IPS DF 19.7 (cell line): ENCODE measurements at places on chromosomes 16 and 17.
A peak's percentile ranks its signal among the peaks of the same experiment; 100 is the strongest.

DNA sequence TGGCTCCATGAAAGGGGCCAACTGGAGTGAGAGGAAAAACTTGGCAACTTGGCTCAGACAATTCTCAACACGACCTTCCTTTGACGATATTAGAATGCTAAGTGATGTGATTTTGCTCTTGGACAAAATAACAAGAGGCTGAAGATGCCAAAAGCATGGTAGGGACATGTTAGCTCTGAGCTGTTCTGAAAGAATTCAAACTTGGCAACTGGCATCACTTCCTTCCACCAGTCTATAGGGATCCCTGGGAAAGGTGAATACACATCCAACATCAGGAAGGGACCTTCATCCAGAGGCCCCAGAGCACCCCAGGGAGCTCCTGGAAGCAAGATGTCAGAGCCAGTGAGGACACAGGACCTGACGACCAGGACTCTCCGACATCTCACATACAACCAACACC is 4.3 kb downstream of the KRT37 start:
- no peak for DNase-seq

DNA sequence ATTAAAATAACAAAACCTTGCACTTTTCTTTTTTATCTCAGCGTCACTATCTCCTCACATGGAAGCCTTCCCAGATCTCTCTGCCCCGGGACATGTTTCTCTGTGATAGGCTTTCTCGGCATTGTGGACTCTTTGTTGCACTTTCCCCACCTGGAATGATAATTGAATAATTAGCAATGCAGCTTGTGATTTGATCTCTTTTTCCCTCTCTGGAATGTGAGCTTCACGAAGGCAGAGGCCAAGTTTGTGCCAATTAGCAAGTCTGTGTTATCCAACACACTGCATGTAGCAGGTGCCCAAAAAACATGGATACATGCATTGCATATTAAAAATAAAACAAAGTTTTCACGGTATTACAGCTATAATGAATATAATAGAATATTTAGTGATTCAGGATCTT is 431.2 kb downstream of the HAPSTR1 start:
- DNase-seq = no peak

- no peak for DNase-seq
These were observed 1340.3 kb upstream of the GOT2 start for GRCh38 chr16:60074378-60074777.

DNA sequence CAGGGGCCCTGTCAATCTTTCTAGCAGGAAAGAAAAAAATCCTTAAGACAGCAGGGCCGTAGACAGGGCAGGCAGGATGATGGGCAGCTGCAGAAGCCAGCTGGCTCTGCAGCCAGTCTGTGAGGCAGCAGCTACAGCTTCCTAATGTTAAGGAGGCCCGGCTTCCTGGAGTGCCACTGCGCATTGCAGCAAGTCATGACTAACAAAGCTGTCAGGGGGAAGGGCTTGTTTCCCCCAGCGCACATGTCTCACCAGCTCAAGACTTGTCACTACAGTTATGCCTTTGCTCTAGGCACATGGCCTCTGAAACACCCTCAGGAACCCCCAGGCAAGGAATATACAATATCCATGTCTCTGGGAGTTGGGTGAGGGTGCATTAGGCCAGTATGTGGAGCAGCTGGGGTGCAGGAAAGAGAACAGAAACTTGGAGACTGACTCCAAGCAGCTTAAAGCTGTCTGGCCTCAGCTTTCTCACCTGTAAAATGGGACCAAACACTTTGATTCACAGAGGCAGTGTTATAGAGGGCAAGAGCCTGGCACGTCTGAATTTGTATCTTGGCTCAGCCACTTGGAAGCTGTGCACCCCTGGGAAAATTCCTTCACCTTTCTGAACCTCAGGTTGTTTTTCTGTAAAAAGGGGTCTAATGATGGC is 220.0 kb downstream of the HAPSTR1 start:
- DNase-seq = peak; percentile 17

DNA sequence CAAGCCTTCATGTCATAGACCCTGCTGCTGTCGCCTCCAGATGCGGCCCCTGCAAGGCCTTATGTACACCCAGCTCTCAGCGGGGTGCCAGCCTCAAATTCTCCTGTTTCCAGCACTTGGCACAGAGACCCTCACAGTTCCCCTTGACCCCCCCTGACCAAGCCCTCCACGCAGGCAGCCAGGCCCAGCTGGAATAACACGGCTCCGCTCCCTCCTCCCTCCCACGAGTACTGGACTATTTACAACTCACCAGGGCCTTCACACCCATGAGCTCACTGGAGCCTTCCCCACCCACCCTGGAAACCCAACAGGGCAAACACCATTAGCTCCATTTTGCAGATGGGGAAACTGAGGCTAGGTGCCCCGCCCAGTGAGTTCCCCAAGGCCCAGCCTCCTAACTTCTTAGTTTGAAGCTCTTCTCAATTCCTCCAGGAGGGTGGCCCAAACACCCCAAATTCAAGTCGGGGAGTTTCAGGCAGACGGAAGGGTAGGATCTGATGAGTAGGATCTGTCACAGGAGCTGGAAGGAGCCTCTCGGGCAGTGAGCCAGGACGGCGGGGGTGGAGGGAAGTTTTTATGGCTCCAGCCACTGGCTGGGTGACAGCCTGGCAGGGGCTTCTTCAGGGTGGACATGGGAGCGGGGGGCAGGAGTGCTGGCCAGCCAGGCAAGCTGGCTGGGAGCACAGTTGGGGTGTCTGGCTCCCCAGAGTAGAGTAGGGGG is 17.5 kb upstream of the DLX4 start:
- no peak for DNase-seq

DNA sequence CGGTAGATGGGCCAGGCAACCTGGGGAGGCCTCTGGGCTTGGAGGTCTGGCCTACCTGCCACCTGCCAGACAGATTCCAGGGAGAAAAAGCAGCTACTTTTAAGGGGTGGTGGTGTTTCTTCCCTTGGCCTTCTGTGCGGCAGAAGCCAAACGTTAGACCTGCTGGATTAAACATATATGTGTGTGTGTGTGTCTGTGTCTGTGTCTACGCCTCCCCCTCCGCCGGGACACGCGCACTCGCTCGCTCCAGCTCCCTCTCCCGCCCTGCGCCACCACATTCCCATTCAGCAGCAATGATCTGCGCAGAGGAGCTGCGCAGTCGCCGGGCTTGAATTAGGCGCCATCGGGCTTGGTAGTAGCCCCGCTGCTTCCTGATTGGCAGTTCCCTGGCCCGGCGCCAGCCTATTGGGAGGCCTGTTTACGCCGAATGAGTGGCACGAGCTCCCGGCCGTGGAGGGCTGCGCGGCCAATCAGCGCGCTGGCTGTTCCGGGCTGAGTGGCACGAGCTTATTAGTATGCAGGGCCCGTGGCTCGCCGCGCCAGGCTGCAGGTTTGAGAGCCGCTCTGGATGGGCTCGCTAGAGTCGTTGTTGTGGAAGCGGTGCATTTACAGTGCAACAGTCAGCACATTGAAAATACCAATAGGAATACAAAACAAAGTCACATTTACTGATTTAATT is at the start of gene BAHCC1:
Gene BAHCC1, plus strand, starts transcription at position 537 of the 679 bp plus-strand sequence. CDS start 4,283 bp downstream, outside the sequence.
- peak; percentile 97 for DNase-seq

- DNase-seq = no peak
These were observed at the start of gene PRRT2 for GRCh38 chr16:29811896-29812665. PRRT2 (plus strand) TSS chr16:29812193; CDS start chr16:29813055, 862 bp downstream.

DNA sequence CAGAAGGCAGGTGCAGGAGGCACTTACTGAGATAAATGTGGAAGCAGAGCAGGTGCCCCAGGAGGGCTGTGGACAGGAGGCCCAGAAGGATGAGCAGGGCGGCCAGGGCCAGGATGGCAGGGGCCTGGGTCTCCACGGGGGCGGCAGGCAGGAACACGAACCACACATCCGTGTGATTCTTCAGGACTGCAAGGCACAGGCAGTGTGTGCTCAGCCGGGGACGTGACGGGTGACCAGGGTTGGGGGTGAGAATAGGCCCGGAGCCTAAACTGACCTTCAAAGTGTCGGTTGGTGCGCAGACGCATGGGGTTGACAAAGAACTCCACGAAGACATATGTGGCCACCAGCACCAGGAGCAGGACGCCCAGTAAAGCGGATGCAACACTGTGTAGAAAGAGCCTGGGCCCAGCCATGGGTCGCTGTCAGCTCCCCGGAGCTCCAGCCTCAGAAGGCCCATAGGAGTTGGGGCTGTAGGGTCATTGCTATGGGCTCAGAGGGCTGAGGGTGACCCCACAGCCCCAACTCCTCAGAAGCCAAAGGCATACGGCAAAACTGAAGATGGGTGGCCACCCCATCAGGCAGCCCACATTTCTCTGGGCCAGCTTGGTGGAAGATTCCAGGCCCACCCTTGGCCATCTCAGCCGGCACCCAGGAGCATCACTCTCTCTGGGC is 5.4 kb upstream of the TPPP3 start:
- no peak for DNase-seq

DNA sequence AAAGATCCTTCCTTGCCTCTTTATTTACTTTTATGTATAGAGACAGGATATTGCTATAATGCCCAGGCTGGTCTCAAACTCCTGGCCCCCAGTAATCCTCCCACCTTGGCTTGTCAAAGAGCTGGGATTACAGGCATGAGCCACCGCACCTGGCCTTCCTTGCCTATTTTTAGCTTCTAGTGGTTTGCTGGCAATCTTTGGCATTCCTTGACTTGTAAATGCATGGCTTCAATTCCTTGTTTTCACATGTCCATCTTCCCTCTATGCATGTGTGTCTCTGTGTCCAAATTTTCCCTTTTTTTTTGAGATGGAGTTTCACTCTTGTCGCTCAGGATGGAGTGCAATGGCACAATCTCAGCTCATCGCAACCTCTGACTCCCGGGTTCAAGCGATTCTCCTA is 22.5 kb downstream of the HEXIM2 start:
- no peak for DNase-seq

DNA sequence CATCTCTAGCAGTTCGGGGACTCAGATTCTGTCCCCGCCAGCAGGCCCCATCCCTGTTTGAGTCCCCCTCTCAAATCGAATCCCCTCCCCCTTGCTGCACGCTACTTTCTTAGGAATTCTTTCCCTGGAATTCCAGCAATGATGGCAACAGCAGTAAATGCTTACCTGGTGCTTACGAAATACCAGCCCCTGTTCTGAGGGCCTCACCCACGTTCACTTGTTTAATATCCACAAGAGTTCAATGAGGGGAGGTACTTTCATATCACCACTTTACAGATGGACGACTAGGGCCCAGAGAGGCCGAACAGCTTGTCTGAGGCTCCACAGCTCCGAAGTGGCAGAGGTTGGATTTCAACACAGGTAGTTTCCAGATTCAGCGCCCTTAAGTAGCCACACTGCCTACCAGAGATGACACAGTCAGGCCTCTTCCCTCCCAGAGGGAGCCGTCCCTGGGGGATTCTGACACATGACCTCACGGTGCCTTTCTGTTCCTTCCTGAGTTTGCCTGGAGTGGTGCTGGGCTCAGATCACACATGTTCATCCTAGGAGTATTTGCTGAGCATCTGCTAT is 120.7 kb upstream of the GSE1 start:
- no peak for DNase-seq

DNA sequence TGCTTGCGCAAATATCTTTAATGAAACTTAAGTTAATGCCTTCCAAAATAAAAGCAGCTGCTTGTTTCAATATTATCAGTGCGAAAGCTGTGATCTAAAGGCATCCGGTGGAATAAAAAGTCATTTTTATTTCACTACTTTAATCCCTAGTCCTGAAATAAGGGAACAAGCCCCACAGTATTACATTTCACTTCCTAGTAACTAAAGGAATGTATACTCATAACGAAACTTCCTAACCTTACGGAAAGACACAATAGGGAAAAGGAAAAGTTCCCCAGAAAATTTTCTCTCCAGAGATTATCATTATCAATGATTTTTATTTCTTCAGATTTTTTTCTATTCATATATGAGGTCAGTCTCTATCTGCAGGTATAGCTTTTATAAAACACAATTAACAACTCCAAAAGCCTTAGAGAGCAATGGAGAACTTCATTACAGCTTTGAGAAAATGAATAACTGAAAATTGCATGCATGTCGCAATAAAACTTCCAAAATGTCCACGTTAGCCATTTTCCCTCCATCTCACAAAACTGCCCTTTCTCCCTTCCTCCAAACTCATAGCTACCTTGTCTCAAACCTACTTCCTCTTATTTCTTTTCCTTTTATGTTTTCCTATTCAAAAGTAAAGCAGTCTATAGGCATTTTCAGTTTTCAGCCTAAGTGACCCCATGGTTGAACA is 154.3 kb upstream of the MED13 start:
- no peak for DNase-seq

GRCh38 chr17:50918071-50918932 is 52.1 kb upstream of the TOB1 start:
- DNase-seq = no peak

- DNase-seq = no peak
These were observed 341 bp downstream of the PCYT2 start for GRCh38 chr17:81910840-81911276.

DNA sequence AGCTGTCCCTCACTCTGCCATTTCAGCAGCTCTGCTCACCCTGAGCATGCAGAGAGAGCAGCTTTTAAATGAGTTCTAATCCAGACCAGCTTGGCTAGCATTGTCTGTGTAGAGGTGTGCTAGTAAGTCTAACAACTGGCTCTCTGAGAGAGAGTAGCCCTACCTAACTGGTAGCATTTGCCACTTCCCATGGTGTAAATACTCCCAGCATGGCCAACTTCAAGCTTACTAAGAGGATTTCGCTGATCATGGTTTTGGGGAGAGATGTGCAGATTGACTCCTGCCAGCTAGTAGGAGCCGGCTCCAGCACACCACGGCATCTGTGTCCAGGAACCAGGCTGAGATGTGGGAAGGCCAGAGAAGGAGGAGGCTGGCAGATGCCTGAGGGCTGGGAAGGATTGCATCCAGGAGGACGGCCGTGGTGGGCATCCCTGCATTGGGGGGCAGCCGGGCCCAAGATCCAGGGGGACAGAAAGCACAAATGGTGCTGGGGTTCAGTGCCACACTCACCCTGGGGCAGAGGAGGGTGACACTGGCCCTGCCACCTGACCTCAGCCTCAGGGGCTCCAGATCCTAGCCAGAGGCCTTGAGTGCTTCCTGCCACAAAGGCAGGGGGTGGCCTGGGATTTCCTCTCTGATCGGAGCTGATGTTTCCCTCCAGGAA is 394.9 kb upstream of the TNRC6C start:
- no peak for DNase-seq

DNA sequence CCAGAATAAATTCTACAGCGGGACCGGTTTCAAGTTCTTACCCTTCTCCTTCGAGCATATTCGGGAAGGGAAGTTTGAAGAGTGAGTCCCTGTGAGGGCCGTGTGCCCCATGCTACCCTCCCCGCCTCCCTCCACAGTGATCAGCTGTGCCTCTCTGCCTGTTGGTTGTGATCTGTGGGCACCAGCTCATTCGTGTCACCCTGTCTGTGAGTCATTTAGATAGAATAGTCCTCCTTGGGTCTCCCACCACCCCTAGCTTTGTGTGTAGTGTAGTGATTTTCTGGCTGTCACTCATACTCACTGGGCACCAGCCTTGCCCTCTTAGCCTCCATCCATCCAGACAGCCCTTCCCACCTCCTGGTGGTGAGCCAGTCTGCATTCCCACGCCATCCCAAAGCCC is 15.0 kb upstream of the NAGLU start:
- DNase-seq = no peak

- no peak for DNase-seq
These were observed 12.7 kb downstream of the DNAAF8 start for GRCh38 chr16:4746991-4747574.

DNA sequence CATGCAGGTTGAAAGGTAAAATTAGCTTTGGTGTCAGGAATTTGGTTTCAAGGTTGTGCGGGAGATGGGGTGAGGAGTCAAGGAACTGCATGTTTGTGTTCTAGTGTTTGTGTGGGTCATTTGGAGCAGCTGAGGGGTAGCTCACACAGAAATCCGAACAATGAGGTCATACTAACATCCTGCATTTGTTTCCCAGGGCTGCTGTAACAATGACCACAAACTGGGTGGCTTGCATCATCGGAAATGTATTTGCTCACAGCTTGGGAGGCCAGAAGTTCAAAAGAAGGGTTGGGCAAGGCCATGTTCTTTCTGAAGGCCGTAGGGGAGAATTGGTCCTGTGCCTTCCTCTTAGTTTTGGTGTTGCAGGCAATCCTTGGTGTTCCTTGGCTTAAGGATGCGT is 287.4 kb downstream of the HAPSTR1 start:
- no peak for DNase-seq
